ENCODE measurements at places on chromosomes 2 and 18. TPM values are rescaled to one million over a fixed set of nuclear protein-coding genes. Genes with fewer than 3 reads are reported as not detected.

DNA sequence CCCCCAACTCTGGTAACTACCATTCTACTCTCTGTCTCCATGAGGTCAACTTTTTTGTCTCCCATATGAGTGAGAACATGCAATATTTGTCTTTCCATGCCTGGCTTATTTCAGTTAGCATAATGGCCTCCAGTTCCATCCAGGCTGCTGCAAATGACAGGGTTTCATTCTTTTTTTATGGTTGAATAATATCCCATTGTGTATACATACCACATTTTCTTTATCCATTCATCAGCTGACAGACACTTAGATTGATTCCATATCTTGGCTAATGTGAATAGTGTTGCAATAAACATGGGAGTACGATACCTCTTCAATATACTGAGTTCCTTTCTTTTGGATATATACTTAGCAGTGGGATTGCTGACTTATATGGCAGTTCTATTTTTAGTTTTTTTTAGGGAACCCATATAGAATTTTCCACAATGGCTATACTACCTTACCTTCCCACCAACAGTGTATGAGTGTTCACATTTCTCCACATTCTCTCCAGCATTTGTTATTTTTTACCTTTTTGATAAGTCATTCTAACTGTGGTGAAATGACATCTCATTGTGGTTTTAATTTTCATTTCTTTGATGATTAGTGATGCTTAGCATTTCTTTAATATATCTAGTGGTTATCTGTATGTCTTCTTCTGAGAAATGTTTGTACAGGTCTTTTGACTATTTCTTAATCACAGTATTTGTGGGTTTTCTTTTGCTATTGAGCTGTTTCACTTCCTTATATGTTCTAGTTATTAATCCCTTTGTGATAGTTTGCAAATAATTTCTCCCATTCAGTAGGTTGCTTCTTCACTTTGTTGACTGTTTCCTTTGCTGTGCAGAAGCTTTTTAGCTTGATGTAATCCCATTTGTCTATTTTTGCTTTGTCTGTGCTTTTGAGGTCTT is 112.2 kb downstream of the SRBD1 start:
- DNase-seq = no peak
- peak overlapping the region; percentile 65 for H3K4me3 ChIP-seq
- no peaks in the 10 kb centered on the region for H3K27me3 ChIP-seq
- peaks cover 38% of the 10 kb centered on the region for H3K4me1 ChIP-seq
- peak overlapping the region; percentile 81 for H3K27ac ChIP-seq

The GPBAR1 gene
- total RNA-seq = 1.4 TPM

- H3K36me3 ChIP-seq = no peaks in the 10 kb centered on the region
- peaks cover 13% of the 10 kb centered on the region for H3K4me1 ChIP-seq
- no peak overlapping the region for H3K27ac ChIP-seq
- no peak overlapping the region for H3K4me3 ChIP-seq
- no peak for DNase-seq
- H3K27me3 ChIP-seq = peaks cover 37% of the 10 kb centered on the region
These were observed 80.2 kb upstream of the PHLPP1 start for GRCh38 chr18:62634979-62635630.

- H3K36me3 ChIP-seq = no peaks in the 10 kb centered on the region
- DNase-seq = no peak
- H3K4me3 ChIP-seq = no peak overlapping the region
- H3K4me1 ChIP-seq = peaks cover 46% of the 10 kb centered on the region
- no peaks in the 10 kb centered on the region for H3K27me3 ChIP-seq
- no peak overlapping the region for H3K27ac ChIP-seq
These were observed 71.2 kb downstream of the HPCAL1 start for GRCh38 chr2:10373931-10374330.

DNA sequence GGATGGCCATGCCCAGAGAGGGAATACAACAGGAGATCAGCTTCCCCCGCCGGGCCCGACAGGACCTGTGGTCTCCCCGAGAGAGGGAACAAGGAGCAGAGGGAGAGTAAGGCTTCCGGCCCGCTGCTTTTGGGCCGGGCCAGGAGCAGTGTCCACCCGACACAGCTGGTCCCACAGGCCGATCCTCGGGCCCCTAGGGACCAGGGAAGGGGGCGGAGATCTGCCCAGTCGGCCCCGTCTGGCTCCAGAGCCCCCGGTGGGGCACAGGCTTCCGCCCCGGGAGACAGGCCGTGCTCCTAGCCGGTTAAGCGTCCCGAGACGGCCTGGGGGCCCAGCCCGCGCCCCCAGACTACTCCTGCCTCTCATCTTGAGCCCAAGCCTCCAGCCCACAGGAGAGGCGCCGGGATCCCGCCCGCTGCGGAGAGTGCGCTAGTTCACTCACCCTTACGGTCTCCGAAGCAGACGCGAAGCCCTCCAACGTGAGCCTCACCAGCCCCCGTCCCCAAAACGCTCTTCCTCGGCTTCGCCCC is at the start of gene MCFD2:
MCFD2 (minus strand) TSS at position 526 of the 530 bp plus-strand sequence. CDS start 6,635 bp downstream, outside the sequence.
- H3K36me3 ChIP-seq = peaks cover 11% of the 10 kb centered on the region
- peak within 1 kb of the TSS; percentile 94 for H3K27ac ChIP-seq
- no peaks in the 10 kb centered on the region for H3K27me3 ChIP-seq

The ATP5MC3 gene
- 186 TPM for total RNA-seq

GRCh38 chr18:12895626-12896025 is 11.6 kb upstream of the PTPN2 start:
- no peak overlapping the region for H3K27ac ChIP-seq
- H3K27me3 ChIP-seq = peaks cover 23% of the 10 kb centered on the region
- no peaks in the 10 kb centered on the region for H3K36me3 ChIP-seq
- no peak overlapping the region for H3K4me3 ChIP-seq

DNA sequence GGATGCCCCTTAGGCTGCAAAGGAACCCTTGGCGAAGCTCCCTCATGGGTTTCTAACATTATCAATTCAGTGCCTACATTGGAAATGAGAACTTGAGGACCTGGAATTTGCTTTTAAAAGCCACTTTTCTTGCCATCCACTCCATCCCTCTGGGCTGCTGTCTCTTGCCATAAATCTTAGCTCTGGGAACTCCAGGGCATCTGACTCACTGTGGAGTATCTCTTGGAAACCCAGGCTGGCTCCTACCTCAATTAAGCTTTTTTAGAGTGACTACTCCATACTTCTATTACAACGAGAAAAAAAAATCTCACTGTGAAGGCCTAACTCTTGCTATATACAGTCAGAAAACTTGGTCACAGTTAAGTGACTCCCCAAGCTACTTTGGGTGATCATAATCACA is 227.2 kb upstream of the SETBP1 start:
- H3K27ac ChIP-seq = no peak overlapping the region
- H3K36me3 ChIP-seq = no peaks in the 10 kb centered on the region
- no peak for DNase-seq
- H3K4me3 ChIP-seq = no peak overlapping the region
- H3K27me3 ChIP-seq = no peaks in the 10 kb centered on the region
- peaks cover 2% of the 10 kb centered on the region for H3K4me1 ChIP-seq

- no peaks in the 10 kb centered on the region for H3K36me3 ChIP-seq
- H3K27me3 ChIP-seq = no peaks in the 10 kb centered on the region
- H3K4me1 ChIP-seq = no peaks in the 10 kb centered on the region
- H3K4me3 ChIP-seq = no peak overlapping the region
- H3K27ac ChIP-seq = no peak overlapping the region
These were observed 30.1 kb downstream of the HS1BP3 start for GRCh38 chr2:20620696-20621365.

DNA sequence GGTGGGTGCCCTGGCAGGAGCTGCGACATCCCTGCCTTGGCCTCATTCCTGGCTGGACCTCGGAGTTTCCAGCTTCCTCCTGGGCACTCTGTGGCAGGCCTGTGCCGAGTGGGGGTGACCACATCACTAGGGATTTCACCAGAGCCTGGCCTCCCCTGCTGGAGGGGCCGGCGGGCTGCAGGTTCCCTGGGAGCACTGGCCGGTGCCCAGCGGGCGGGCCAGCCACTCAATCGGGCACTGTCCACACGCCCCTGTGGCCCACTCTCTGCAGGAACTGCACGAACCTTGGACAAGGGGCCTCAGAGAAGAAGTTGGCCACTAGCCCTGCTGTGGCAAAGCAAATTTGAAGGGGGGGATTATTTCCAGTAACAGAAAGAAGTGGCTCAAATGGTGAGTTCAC is 110.7 kb upstream of the APCDD1 start:
- no peak overlapping the region for H3K4me3 ChIP-seq
- peaks cover 6% of the 10 kb centered on the region for H3K27me3 ChIP-seq
- no peaks in the 10 kb centered on the region for H3K36me3 ChIP-seq
- no peak for DNase-seq
- no peak overlapping the region for H3K27ac ChIP-seq

The ESPNL gene
- 0.07 TPM for total RNA-seq

DNA sequence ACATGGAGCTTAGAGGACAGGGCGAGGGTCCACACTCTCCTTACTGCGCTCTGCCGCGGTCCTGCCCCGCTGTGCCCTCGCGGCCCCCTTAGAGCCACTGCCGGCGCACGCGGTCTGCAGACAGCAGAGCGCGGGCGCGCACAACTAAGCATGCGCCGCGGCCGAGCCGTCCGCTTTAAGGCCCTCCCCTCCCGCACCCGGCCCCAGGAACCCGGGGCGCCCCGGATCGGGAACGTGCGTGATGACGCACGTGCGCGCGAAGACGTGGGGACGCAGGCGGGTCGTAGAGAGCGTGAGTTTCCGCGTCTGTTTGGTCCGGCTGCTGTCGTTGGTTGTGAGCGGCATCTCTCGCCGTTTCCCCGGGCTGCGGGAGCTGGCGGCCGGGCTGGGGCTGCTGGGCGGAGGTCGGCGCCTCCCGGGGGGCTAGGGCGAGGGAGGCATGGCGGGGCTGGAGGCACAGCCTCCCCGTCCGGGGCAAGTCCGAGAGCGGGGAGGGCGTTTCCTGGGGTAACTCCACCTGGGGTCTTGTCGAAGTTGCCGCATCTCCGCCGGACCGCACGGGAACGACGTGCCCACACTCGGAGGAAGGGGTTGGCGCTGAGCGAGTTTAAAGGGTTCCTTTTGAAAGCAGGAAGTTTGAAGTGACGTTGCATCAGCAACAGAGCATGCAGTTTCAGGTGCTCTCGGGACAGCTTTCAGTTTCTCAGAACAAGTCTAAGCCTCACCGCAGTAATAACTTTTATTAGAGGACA is at the start of gene RHBDD1:
RHBDD1 (plus strand) TSS at position 259 of the 752 bp plus-strand sequence. CDS start 28,640 bp downstream, outside the sequence.
- H3K27me3 ChIP-seq = no peaks in the 10 kb centered on the region
- peak within 1 kb of the TSS; percentile 100 for H3K27ac ChIP-seq
- peak within 1 kb of the TSS; percentile 98 for H3K4me3 ChIP-seq
- peaks cover 19% of the 10 kb centered on the region for H3K36me3 ChIP-seq

The SPHKAP gene
- total RNA-seq = not detected

- no peak overlapping the region for H3K27ac ChIP-seq
- H3K27me3 ChIP-seq = no peaks in the 10 kb centered on the region
- DNase-seq = no peak
- no peak overlapping the region for H3K4me3 ChIP-seq
- no peaks in the 10 kb centered on the region for H3K4me1 ChIP-seq
- H3K36me3 ChIP-seq = no peaks in the 10 kb centered on the region
These were observed 78.3 kb downstream of the POU3F3 start for GRCh38 chr2:104932243-104932642.

DNA sequence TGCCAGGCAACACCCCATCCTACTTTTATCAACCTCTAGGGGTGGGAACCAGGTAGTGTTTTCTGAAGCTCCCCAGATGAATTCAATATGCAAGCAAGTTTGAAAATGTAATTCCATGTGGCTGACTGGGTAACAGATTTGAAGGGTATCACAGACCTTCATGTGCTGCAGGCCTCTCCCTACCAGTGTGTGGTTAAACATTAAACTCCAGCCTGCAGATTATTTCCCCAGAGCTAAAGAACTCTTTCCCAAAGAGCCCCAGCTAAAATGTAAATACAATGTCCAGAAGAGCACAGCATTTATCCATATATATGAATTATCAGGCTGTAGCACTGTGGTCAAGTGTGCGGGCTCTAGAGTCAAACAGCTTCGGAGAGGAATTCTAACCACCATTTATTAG is 134.1 kb downstream of the MYO5B start:
- no peaks in the 10 kb centered on the region for H3K4me1 ChIP-seq
- DNase-seq = no peak
- H3K27ac ChIP-seq = no peak overlapping the region
- H3K36me3 ChIP-seq = no peaks in the 10 kb centered on the region
- peaks cover 25% of the 10 kb centered on the region for H3K27me3 ChIP-seq
- no peak overlapping the region for H3K4me3 ChIP-seq

GRCh38 chr2:131125195-131125757 is 20.1 kb downstream of the PLEKHB2 start:
- no peak overlapping the region for H3K4me3 ChIP-seq
- DNase-seq = no peak
- H3K4me1 ChIP-seq = peaks cover 11% of the 10 kb centered on the region
- peaks cover 13% of the 10 kb centered on the region for H3K36me3 ChIP-seq
- H3K27me3 ChIP-seq = no peaks in the 10 kb centered on the region
- no peak overlapping the region for H3K27ac ChIP-seq

GRCh38 chr2:95041060-95041823 is 15.7 kb downstream of the MAL start:
- H3K36me3 ChIP-seq = peaks cover 34% of the 10 kb centered on the region
- peaks cover 65% of the 10 kb centered on the region for H3K4me1 ChIP-seq
- H3K4me3 ChIP-seq = peak overlapping the region; percentile 59
